Right ventricle myocardium superior (tissue), 1 donor: ENCODE measurements at places on chromosomes 1 and 21.

GRCh38 chr1:25128121-25128621 is 104.1 kb downstream of the SYF2 start:
- no peak for DNase-seq

DNA sequence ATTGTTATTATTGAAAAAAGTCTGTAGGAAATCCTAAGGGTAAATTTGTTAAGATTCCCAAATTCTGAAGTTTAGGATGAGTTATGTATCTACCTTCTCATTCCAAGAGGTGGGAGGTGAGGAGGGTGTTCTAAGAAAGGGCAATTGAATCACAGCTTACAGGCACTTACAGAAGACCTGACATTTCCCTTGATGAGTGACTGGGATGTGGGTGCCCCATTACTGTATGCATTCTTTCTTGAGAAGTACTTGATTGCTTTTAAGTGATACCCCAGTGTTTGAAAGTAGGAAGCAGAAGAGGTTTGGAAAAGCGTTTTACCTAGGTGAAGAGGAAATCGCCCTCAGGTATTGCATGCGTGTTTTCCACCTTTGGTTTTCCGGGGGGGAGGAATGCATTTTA is 87.0 kb upstream of the ADAR start:
- DNase-seq: no peak

DNA sequence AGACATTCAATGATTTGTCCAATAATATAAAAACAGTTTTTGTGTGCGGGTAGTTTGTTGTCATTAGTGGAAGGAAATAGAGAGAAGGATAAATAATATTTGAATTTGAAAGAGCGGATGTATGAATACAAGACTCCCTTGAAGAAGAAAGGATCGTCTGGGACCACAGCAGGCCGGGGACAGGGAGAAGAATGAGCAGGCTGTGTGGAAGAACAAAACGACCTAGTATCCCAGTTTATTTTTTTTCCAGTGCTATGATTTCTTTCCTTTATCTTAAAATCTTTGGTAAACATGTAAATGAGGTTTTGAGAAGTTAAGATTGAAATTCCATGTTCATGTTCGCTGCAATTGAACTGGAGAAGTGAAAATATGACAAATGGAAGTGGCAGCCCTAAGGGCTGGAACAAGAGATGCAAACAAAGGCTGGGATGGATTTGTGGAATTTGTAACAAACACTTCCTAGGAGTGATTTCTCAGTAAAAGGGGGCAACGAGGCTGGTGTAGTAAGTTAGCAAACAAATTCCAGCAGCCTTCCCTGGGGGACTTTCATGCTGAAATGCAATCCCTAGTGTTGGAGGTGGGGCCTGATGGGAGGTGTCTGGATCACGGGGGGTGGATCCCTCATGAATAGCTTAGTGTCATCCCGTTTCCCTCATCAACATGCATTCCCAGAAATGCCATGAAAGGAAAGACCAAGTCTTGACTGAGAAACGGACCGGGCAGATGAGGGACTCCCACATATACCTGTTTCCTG is 10.2 kb upstream of the IFI16 start:
- peak; percentile 75 for DNase-seq

DNA sequence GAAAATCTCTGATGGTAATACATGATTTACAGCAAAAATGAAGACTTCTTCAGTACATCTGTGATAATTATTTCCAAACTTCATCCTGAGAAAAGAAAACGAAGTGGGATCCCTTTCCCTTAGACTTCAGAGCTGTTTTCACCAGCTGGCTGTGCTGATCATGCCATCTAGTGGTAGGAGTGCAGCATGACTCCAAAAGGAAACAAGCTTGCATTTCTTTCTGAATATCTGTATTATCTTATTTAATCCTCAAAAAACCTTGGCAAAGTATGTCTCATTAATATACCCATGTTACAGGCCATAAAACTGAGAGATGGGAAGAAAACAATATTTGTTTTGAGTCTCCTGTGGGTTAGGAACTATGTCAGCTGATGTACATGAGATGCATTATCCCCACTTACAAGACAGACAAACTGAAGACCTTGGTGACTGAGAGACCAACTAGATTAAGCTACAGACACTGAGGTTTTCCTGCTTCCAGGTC is 9.8 kb upstream of the GJA8 start:
- DNase-seq: no peak

- DNase-seq: no peak
Measured at GRCh38 chr1:109535481-109535880, 4.2 kb upstream of the GPR61 start.

- DNase-seq: no peak
Measured at GRCh38 chr1:27058966-27059669, 46.5 kb upstream of the TENT5B start.

DNA sequence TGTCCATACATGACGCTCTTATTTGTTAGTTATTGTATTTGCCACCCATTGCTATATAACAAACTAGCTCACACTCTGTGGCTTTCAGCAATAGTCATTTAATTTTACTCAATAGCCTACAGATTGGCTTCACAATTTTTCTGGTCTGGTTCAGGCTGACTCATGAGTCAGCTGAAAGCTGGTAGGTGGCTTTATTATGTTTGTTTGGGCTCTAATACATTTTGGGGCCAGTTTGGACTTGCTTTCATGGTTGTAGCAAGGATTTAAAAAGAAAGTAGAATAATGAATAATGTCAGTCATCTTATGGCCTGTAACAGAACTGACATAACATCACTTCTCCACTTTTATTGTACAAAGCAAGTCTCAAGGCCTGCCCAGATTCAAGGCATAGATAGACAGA is 338.7 kb downstream of the LRRIQ3 start:
- no peak for DNase-seq

- DNase-seq: no peak
Measured at GRCh38 chr1:94599095-94599813, 57.7 kb upstream of the F3 start.

DNA sequence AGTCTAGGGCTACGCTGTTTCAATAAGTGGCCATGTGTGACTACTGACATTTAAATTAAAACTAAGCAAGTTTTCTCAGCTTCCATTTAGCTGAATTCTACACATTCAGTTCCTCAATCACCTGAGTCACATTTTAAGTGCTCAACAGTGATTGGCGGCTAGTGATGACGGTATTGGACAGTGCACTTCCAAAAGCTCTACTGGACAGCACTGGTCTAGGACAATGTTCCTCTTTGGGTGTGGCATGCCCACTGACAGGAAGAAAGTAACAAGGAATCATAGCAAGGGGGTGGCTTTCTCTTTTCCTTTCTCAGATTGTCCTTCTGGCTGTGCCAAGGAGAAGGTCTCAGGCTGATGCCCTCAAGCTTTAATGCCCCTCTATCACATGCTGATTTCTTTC is 11.7 kb downstream of the IGSF21 start:
- DNase-seq: no peak

DNA sequence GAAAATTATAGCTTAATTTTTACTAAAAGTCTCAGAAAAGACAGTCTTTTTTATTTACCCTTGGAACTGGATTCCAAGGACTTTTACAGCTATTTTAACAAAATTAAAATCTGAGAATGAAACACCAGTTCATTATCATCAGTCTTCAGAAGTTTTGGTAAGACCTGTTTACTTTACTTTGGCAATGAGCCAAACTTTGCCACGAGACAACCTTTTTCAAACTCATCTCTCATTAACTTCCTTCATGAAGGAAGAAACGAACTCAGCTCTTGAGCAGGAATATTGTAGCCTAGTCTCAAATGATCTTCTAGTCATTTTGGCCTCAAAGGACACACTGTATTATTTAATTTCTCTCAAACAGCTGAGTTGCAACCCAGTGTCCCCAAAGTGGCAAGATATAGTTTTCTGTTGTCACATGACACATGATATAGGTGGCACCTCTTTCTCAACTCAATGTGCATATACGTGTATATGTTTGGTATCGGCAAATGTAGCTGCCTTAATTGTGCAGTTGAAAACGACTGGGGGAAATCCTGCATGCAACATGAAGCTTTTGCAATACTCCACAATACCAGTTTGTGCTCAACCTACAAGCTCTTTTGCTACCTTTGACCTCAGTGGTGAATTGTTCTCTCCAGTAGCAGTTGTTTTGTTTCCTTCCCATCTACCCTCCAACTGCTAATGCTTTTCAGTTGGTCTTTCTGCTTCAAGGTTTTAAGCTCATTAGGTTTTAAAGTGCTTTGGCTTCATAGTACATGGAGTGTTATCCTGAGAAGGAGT is 8.4 kb upstream of the GNG4 start:
- no peak for DNase-seq

DNA sequence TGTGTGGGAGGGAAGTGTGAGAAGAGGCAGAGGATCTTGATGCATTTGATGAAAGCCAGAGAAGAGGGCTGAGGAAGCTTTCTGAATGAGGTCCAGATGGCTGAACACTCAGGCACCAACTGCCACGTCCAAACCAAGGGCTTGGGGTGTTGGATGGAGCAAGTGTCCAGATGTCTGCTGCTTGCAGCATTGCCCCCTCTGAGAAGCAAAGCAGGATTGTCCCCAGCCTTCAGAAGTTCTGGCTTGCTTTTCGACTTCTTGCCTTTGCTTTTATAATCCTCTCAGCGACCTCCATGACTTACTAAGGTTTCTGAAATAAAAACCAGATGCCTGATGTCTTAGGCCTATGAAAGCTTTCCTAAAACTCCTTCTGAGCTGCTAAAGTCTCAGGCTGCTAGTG is 182.5 kb downstream of the HUNK start:
- DNase-seq: no peak

GRCh38 chr1:27634985-27635367 is at the start of gene FGR:
FGR (minus strand) TSS chr1:27635185; CDS start chr1:27623916, 11,269 bp downstream.
- peak; percentile 81 for DNase-seq

DNA sequence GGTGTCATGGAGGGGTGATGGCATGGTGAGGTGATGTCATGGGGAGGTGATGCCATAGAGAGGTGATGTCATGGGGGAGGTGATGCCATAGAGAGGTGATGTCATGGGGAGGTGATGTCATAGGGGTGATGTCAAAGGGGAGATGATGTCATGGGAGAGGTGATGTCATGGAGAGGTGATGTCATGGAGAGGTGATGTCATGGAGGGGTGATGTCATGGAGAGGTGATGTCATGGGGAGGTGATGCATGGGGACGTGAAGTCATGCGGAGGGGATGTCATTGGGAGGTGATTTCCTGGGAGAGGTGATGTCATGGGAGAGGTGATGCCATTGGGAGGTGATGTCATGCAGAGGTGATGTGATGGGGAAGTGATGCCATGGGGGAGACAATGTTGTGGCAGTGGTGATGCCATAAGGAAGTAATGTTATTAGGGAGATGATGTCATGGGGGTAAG is 92.1 kb upstream of the C1orf174 start:
- DNase-seq: no peak

DNA sequence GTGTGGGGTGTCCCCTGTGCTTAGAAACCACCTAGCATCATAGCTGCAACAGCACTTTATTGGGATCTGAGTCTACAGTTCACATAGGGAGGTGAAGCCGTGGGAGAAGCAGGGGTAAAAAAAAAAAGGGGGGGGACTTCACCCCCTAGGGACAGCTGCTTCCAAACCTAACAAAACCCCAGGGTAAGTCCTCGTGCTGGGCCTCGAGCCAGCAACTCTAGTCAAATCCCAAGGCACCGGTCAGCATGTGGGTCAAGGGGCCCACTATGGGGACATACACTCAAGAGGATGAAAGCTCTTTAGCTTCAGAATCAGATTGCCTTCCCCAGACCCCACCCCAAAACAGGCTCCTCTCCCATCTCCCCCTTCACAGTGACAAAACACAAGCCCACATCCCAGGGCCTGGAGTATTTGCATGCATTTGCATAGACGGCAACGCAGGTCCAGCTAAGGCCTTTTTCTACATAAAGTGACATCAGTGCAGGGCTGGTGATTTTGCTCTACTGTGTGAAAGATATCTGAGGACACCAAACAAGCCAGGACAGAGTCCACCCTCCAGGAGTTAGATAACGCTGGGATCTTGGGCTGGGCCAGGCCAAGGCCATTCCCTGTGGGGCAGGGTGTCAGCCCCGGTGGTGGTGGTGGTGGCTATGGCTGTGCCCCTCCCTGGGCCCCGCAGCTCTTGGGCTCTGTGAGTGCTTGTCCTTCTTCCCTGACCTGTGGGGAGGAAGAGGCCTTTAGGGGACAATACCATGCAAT is 8.1 kb upstream of the PMVK start:
- no peak for DNase-seq

GRCh38 chr21:41973427-41973831 is 19.6 kb upstream of the C2CD2 start:
- DNase-seq: peak; percentile 29

DNA sequence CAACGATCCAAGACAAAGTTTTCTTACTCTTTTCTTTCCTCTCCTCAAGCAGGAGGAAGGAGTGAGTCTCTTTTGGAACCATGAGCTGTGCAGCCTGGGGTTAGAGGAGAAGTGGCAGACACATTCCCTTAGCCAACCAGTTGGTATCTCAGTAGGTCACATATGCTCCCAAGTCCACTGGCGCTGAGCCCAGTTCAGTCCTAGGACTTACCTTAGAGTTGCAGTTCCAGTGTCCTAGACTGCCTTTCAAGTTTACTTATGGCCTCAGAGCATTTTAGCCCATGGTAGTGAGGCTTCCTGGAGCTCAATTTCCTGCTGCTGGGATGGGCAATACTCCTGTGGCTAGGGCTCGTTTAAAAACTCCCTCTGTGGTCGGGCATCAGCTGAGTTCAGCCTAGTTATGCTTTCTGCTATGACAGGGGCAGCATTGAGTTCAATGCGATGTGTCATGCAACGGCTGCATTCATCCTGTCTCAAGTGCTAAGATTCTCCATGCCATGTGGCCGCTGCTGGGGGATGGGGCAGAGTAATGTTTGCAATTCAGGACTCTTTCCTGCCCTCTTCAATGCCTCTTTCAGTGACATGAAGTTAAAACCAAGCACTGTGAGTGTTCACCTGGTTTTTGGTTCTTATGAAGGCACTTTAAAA is 103.8 kb downstream of the LRRC7 start:
- DNase-seq: peak; percentile 36

DNA sequence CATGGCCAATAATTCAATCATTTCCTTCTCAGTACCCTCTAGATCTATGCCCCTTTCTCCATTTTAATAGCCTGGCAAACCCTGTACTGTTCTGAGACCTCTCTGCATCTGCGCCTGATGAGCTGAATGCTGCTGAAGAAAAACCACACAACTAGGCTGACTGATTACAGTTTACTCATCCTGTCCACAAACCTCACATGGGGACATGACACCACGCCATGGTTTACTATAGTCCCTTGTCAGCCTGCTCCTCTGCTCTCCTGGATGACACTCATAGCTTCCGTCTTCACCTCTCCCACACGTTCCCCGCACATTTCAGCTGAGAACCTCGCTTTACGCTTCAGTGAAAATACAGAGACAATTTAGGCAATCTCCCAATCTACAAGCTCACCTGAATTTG is 59.7 kb downstream of the DESI2 start:
- DNase-seq: no peak

DNA sequence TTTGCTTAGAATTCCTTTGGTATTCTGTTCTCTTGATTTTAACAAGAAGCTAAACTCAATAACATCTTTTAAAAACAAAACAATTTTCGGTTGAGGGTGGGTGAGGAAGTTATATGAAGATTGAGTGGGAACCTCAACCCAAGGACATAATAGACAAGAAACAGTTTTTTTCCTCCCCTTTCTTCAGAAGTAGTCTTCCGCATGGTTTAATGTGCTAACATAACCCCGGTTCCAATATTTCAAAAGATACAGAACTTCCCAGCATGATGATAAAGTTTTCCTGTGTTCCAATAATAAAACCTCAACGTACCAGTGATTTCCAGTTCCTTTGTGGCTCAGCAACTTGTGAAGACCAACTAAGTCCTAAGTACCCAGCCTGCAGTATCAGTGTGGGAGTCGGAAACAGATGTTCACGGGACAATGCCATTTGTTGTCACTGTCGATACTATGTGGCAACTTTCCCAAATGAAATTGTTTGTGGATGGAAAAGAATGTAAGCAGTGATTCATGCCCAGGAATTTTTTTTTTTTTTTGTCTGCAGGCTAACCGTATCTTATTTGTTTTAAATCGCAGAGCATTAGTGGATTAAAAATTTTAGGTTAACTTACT is 48.5 kb downstream of the NR5A2 start:
- no peak for DNase-seq
